DMS 273 treated with DMSO at 0.1 percent for 48 hours (cell line): ENCODE measurements at places on chromosomes 6 and 20.

DNA sequence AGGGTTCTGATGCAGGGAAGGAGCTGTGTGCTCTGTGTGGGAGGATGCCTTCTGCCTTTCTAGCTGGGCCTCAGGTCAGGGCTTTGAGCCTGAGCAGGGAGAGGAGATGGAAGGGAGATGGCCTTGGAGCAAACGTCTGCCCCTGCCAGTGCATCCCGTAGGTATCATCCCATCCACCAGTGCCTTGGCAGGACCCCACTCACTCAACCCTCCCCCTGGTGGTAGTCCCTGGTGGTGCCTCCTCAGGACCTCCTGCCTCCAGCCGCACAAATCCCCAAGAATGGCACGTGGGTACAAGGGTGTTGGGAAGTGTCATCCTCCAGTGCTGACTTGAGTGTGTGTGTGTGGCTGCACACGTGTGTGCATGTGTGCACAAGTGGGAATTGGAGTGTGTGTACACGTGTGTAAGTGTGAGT, 23.1 kb upstream of the MICB start:
- DNase-seq: no peak

DNA sequence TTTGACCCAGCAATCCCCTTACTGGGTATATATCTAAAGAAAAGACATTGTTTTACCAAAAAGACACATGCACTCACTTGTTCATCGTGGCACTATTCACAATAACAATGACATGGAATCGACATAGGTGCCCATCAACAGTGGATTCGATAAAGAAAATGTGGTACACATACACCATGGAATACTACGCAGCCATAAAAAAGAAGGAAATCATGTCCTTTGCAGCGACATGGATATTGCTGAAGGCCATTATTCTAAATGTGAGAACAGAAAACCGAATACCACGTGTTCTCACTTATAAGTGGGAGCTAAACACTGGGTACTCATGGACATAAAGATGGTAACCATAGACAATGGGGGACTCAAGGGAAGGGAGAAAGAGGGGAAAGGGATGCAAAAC, 222.3 kb downstream of the RNGTT start:
- DNase-seq: no peak

GRCh38 chr20:51666126-51666525, 102.1 kb downstream of the ATP9A start:
- no peak for DNase-seq

DNA sequence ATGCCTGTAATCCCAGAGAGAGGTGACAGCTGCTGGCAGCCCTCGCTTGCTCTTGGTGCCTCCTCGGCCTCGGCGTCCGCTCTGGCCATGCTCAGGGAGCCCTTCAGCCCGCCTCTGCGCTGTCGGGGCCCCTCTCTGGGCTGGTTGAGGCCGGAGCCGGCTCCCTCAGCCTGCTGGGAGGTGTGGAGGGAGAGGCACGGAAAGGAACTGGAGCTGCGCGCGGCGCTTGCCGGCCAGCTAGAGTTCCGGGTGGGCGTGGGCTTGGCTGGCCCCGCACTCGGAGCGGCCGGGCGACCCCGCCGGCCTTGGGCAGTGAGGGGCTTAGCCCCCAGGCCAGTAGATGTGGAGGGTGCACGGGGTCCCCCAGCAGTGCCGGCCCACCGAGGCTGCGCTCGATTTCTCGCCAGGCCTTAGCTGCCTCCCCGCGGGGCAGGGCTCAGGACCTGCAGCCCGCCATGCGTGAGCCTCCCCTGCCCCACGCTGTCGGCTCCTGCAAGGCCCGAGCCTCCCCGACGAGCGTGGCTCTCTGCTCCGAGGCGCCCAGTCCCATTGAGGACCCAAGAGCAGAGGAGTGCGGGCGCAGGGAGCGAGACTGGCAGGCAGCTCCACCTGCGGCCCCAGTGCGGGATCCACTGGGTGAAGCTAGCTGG, 34.6 kb downstream of the C6orf52 start:
- no peak for DNase-seq

DNA sequence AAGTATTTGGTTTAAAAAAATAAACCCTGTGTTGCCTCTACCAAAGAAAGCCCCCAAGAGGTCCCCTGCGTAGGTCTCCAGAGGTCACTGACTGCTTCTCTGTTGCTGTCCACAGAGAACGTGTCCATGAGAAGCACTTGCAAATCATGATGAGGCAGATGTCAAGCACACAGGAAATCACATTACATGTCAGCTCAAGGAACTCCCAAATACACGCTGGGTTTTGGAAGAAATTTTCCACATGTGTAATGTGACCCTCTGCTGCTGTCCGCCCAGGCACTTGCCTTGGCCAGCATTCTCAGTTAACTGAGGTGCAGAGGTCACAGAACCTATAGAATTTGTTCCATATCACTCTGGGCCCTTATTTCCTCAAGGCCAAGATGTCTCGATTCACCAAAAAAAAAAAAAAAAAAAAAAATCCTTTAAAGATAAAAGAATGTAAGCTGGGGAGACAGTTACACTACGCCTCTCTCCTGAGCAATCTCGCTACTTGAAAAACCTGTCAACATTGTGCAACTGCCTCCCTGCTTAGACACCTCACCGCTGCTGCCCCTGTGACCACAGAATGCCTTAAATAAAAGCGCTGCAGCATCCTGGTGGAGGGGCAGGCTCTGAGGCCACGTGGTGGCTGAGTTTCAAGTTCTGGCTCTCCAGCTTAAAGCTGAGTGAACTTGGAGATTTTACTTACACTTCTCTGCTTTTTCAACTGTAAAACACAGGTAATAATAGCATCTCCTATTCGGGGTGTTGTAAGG, 42.3 kb downstream of the SLC22A23 start:
- DNase-seq: no peak

GRCh38 chr20:24584538-24585356, 115.3 kb downstream of the SYNDIG1 start:
- no peak for DNase-seq
